ENCODE measurements at places on chromosomes 2 and 18. TPM values are rescaled to one million over a fixed set of nuclear protein-coding genes. Genes with fewer than 3 reads are reported as not detected.

DNA sequence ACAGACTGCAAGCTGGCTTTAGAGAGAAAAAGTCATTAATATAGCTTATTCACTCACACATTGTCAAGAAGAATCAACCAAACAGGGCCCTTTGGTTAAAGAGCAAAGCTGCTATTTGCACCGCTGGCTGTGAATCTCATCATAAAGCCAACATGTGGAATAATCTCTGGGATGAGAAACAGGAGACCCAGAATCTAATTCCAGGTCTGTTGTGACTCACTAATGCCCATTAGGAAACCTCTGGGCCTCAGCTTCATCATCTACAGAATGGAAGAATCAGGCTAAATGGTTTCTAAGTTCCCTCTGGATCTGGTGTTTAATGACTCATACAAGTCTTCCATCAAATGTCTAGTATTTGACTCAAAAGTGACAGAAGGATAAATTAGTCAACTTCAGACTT is 591.7 kb upstream of the DDX18 start:
- no peak for DNase-seq
- no peak overlapping the region for H3K4me3 ChIP-seq
- H3K27ac ChIP-seq: no peak overlapping the region

- H3K27me3 ChIP-seq: peaks cover 2% of the 10 kb centered on the region
- no peaks in the 10 kb centered on the region for H3K36me3 ChIP-seq
- H3K4me1 ChIP-seq: no peaks in the 10 kb centered on the region
These were observed 142.0 kb downstream of the COPS8 start for GRCh38 chr2:237227592-237228280.

GRCh38 chr2:159998243-159998642 is 64.2 kb downstream of the PLA2R1 start:
- H3K4me1 ChIP-seq: no peaks in the 10 kb centered on the region
- peaks cover 2% of the 10 kb centered on the region for H3K27me3 ChIP-seq
- H3K36me3 ChIP-seq: no peaks in the 10 kb centered on the region
- no peak for DNase-seq
- no peak overlapping the region for H3K4me3 ChIP-seq
- no peak overlapping the region for H3K27ac ChIP-seq

DNA sequence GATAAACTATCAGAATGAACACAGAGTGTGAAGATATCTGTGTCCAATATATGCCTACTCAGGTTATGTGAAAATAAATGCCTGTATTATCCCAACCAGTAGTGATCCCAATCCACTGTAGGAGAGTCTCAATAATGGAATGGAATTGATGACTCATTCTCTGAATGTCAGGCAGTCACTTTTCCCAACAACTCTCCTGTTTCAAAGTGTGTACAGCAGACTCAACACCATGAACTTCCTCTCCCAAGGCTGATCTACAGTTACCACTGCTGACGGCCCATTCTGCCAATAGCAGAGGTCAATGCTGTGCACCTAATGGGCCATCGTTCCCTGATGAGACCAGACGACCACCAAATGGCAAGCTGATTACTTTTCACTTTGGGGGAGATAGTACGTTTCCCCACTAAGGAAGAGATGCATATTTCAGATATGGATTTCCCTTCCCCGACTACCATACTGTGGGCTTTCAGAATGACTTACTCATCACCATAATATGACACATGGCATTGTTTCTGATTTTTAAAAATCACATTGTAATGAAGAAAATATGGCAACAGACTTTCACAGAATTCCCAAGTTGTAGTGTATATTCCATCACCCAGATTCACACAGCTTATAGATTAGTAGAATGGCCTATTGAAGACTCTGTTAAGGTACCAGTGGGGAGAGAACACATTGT is 601.7 kb upstream of the VRK2 start:
- no peak overlapping the region for H3K27ac ChIP-seq
- H3K27me3 ChIP-seq: no peaks in the 10 kb centered on the region
- H3K4me3 ChIP-seq: no peak overlapping the region
- H3K4me1 ChIP-seq: no peaks in the 10 kb centered on the region

DNA sequence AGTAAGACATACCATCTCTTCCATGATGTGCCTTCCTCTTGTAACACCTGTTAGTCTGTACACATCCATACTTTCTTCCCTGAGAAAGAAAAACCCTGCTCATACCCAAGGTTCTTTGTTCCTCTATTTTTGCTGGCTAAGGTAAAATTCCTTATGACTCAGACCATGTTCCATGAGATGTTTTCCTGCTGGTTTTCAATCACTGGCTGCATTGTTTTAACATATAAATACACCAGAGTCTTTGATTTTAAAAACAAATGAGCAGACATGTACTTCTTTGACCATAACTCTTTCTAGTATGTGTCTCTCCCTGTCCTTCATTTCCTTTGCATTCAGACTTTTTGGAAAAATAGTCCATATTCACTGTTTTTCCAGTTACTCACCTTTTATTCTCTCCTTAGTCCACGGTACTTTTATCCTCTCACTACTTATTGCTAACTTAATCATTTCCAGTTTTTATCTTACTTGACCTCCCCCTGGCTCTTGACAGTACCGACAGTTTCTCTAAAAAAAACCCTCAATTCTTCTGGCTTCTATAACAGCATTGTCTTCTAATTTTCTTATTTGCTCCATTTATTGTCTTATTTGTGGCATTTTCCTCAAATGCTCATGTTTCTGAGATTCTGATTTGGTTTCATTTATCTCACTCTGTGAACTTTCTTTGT is 4.3 kb downstream of the VAPA start:
- H3K4me1 ChIP-seq: peaks cover 20% of the 10 kb centered on the region
- no peaks in the 10 kb centered on the region for H3K27me3 ChIP-seq
- DNase-seq: no peak
- H3K27ac ChIP-seq: no peak overlapping the region
- H3K36me3 ChIP-seq: no peaks in the 10 kb centered on the region
- H3K4me3 ChIP-seq: no peak overlapping the region

- H3K27me3 ChIP-seq: no peaks in the 10 kb centered on the region
- no peak overlapping the region for H3K4me3 ChIP-seq
- no peaks in the 10 kb centered on the region for H3K4me1 ChIP-seq
- H3K27ac ChIP-seq: no peak overlapping the region
These were observed 210.9 kb downstream of the TWIST2 start for GRCh38 chr2:239058766-239059165.

GRCh38 chr2:3248754-3249475 is 128.7 kb downstream of the EIPR1 start:
- no peaks in the 10 kb centered on the region for H3K36me3 ChIP-seq
- no peak for DNase-seq
- no peaks in the 10 kb centered on the region for H3K27me3 ChIP-seq
- no peak overlapping the region for H3K27ac ChIP-seq
- peaks cover under 1% of the 10 kb centered on the region for H3K4me1 ChIP-seq

GRCh38 chr2:65577654-65578053 is 145.3 kb upstream of the SPRED2 start:
- H3K27ac ChIP-seq: no peak overlapping the region
- DNase-seq: no peak
- H3K4me1 ChIP-seq: no peaks in the 10 kb centered on the region

- H3K27me3 ChIP-seq: no peaks in the 10 kb centered on the region
- H3K4me3 ChIP-seq: no peak overlapping the region
- H3K4me1 ChIP-seq: no peaks in the 10 kb centered on the region
- no peak overlapping the region for H3K27ac ChIP-seq
These were observed 71.1 kb upstream of the ACVR1C start for GRCh38 chr2:157699806-157700205.

DNA sequence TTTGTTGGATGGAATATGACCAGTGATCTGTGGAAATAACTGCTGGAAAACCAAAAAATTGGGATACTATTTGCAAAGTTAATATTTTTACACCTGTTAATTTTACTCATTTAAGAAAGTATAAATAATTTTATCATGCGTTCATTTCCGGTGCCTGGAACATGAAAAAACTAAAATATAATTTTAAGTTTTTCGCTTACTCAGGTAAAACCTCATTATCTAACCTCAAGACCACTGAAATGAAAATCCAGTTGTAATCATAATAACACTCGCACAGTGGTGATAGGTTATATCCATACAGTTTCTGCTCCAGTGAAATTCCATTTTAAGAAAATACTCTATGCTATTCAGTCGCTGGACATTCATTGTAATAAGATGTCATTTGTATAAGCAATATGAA is 517.9 kb downstream of the DPP10 start:
- H3K4me1 ChIP-seq: no peaks in the 10 kb centered on the region
- H3K27me3 ChIP-seq: no peaks in the 10 kb centered on the region
- H3K36me3 ChIP-seq: no peaks in the 10 kb centered on the region
- H3K27ac ChIP-seq: no peak overlapping the region

The TPRKB gene
- 20.4 TPM for total RNA-seq

The IL36G gene
- total RNA-seq: not detected

The HOXD10 gene
- not detected for total RNA-seq

The FNDC4 gene
- total RNA-seq: not detected

The SCN2A gene
- total RNA-seq: not detected

Data from natural killer cell (primary cell).